ENCODE measurements at places on chromosomes 2 and 18. TPM values are rescaled to one million over a fixed set of nuclear protein-coding genes. Genes with fewer than 3 reads are reported as not detected.

DNA sequence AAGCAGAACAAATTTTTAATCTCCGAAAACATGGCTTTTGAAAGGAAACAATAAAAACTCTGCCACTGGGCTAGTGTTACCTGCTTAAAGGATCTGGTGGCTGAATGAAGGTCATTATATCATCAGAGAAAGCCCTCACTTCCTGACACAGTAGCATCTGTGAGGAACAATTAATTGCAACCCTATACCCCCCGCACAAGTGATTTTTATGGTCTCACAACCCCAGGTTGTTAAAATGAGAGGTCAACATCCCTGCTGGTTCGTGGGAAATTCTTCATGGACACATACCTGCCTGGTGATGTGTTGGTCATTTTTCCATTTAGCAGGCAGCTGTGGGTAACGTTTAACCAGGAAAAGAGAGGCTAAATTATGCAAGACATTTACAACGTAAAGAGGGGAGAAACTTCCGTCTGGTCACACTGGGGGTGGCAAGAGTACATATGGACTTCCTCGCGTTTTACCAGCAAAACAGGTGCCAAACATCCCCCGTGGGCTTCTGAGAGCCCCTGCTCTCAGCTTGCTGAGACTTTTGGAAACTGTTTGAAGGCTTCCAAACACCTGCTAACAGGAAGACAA, 29.2 kb downstream of the NIFK start:
- H3K36me3 ChIP-seq: no peaks in the 10 kb centered on the region
- H3K4me3 ChIP-seq: no peak overlapping the region
- DNase-seq: peak; percentile 17
- H3K4me1 ChIP-seq: peaks cover 13% of the 10 kb centered on the region
- H3K27me3 ChIP-seq: no peaks in the 10 kb centered on the region

DNA sequence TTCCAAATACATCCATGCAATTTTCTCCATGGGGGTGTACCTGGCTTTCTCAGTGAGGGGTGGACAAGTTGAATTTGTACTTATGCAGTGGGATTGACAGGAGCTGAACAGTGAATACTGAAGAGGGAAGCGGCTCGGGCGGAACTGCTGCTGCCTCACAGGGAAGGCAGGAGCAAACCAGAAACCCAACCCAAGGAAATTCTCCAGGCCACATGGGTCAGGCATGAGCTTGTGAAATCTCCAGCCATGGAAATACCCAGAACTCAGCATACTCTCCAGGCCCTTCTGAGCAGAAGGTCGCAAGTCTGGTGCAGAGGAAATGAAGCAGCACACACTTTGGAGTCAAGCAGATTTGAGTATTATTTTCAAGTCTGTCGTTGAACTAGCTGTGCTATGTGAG, 26.5 kb upstream of the INO80C start:
- H3K4me1 ChIP-seq: no peaks in the 10 kb centered on the region
- no peaks in the 10 kb centered on the region for H3K36me3 ChIP-seq
- no peak overlapping the region for H3K4me3 ChIP-seq
- H3K27me3 ChIP-seq: no peaks in the 10 kb centered on the region
- DNase-seq: no peak

- H3K27ac ChIP-seq: no peak overlapping the region
- peaks cover 28% of the 10 kb centered on the region for H3K4me1 ChIP-seq
- no peak overlapping the region for H3K4me3 ChIP-seq
- peaks cover 1% of the 10 kb centered on the region for H3K36me3 ChIP-seq
- peak; percentile 52 for DNase-seq
- no peaks in the 10 kb centered on the region for H3K27me3 ChIP-seq
These were observed 50.3 kb downstream of the ACTR2 start for GRCh38 chr2:65277791-65278483.

GRCh38 chr18:78230911-78231310, 748.7 kb upstream of the SALL3 start:
- DNase-seq: no peak
- H3K36me3 ChIP-seq: no peaks in the 10 kb centered on the region
- no peaks in the 10 kb centered on the region for H3K27me3 ChIP-seq
- no peak overlapping the region for H3K4me3 ChIP-seq

Gene GALNT14
- total RNA-seq: 2.1 TPM

DNA sequence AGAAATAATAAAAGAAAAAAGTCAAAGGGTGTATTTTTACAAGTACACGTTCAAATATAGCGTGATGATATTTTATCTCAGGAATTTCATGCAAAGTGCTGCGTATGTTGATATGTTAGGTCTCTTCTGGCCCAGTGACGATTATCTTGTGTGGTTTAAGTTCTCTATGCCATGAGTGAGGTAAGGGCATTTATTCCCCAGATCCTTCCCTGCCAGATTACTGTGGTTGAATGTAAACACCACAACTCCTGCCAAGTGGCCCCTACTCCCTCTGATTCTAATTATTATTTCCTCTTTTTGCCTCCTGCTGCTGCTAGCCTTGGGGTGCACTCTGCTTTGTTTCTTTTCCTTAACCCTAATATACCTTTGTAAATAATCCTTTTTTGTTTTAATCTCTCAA, 12.2 kb downstream of the SCN2A start:
- H3K4me3 ChIP-seq: no peak overlapping the region
- no peaks in the 10 kb centered on the region for H3K36me3 ChIP-seq
- DNase-seq: no peak
- no peaks in the 10 kb centered on the region for H3K4me1 ChIP-seq

Gene SMYD1
- total RNA-seq: not detected

DNA sequence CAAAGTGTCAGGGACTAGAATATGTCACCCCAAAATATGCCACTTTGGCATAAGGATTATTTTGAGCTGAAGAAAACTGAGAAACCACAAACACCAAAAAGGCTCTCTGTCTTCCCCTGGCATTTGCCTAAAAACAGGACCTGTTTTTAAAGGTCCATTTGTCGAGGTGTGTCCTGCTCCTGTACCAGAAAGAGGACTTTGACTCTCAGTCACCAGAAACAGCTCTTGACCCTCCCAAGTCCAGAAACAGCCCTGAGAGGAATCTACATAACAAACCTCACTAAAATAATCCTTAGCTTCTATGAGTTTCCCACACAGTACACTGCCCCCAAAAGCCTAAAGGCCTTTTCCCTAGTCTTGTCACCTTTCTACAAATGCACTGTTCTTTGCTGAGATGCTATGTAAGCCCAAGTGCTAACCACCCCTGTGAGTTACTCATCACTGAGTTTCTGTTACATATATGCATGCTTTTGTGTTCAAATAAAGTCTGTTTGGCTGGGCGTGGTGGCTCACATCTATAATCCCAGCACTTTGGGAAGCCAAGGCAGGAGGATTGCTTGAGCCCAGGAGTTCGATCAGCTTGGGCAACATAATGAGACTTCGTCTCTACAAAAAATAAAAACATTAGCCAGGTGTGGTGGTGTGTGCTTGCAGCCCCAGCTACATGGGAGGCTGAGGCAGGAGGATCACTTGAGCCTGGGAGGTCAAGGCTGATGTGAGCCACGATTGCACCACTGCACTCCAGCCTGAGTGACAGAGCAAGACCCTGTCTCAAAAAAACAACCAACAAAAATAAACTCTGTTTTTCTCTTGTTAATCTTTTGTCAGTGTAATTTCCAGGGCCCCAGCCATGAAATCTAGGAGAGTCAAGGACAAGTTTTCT, 55.2 kb downstream of the RPL31 start:
- H3K27me3 ChIP-seq: no peaks in the 10 kb centered on the region
- no peaks in the 10 kb centered on the region for H3K36me3 ChIP-seq
- no peak overlapping the region for H3K27ac ChIP-seq
- H3K4me1 ChIP-seq: no peaks in the 10 kb centered on the region
- no peak for DNase-seq
- H3K4me3 ChIP-seq: no peak overlapping the region

DNA sequence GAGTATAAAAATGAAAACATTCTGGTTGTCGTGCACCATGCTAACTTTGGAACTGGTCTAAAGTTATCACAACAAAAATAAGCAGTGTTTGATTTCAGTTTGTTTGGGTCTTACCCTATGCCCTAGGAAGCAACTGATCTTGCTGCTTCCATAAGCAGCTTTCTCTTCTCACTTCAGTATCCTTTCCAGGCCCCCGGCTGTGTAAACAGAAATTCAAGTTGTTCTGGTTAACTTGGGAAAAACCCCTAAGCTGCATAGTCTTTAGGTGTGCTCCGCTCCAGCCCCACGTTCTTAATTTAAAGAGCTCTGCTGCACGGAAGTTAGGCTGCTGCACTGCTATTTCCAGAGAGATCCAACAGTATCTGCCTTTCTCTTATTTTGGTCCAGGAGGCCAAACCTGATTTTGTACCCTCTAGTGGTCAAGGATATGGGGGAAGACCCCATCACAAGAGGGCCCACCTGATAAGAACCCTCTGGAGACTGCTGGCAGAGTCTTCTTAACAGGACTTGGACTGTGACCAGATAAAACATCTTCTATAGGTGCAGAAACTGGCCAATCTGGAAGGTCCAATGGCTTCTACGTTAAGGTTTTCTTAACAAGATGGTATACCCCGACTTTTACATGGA, 69.1 kb downstream of the FEZ2 start:
- no peak for DNase-seq
- H3K4me3 ChIP-seq: no peak overlapping the region
- peaks cover 47% of the 10 kb centered on the region for H3K36me3 ChIP-seq
- H3K4me1 ChIP-seq: peaks cover 19% of the 10 kb centered on the region

Gene ASB18
- not detected for total RNA-seq

- no peaks in the 10 kb centered on the region for H3K4me1 ChIP-seq
- H3K27ac ChIP-seq: no peak overlapping the region
- DNase-seq: no peak
- no peaks in the 10 kb centered on the region for H3K27me3 ChIP-seq
- no peak overlapping the region for H3K4me3 ChIP-seq
These were observed 156.3 kb downstream of the ZNF516 start for GRCh38 chr18:76338619-76339245.

DNA sequence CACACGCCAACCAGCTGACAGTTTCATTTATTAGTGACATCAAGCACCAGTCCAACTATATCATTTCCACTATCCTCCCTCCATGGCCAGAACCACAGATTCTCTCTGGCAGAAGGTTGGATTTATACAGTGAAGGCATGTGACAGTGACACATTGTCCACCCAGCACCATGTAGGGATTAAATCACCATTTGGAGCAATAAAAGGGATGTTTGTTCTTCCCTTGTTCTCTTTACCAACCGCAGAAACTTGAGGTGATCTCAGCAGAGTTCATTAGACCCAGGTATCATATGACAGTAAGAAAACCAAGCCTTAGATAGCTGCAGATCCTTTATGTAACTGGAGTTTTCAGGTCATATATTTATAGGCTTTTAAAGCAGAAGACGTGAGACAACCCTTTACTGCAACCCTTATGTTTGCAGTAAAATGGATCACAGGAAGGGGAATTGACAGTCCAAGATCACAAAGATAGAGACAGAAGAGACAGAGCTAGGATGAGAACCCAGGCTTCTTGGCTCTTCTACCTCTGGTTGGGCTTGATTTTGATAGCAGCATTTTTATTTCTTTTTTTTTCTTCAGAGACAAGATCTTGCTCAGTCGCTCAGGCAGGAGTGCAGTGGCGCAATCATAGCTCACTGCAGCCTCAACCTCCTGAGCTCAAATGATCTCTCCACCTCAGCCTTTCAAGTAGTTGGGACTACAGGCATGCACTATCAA, 80.1 kb downstream of the XDH start:
- peak; percentile 65 for DNase-seq
- no peaks in the 10 kb centered on the region for H3K27me3 ChIP-seq
- no peaks in the 10 kb centered on the region for H3K36me3 ChIP-seq
- peaks cover 38% of the 10 kb centered on the region for H3K4me1 ChIP-seq
- H3K4me3 ChIP-seq: no peak overlapping the region
- H3K27ac ChIP-seq: no peak overlapping the region

DNA sequence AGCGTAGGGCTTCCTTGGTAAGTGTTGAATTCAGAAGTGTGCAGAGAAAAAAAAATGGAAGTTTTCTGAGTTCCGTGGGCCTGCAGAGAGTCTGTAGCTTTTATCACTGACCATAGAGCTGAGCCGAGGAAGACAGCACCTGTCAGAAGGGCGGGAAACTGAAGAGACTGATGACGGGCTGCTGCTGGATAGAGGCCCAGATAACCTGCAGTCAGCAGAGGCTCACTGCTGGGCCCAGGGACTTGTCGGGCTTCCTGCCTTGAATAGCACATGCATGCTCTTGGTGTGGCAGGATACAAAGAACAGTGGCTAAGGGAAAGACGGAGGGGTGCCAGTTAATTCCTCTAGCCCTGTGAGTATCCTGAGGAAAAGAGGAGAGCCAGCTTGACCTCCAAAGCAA, 166.4 kb downstream of the MGAT5 start:
- no peak overlapping the region for H3K27ac ChIP-seq
- H3K4me3 ChIP-seq: no peak overlapping the region
- H3K36me3 ChIP-seq: no peaks in the 10 kb centered on the region
- no peak for DNase-seq
- no peaks in the 10 kb centered on the region for H3K27me3 ChIP-seq

DNA sequence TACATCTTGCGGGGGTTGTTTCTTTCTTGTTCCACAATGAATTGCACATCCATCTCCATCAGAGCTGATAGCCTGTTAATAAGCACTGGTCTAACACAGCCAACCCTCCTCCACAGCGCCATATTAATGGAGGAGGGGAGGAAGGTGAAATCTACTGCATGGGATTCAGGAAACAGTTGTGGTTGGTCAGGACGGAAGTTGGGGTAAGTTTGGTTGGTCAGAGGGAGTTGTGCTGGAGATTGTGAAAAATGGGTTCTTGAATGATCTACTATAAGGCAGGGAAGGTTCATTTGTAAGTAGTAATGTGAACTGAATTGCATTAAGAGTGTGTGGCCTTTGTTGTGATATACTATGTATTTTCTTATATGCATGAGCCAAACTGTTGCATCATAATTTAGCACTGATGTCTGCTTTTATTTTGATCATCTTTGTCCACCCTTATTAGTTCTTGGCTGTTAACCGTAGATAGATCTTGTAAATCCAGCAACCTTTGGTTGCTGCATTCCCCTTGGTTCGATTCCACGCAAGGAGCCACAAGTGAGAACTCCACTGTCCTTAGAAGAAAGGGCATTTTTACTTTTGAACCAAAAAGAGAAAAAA, 150.6 kb upstream of the MAPRE2 start:
- no peaks in the 10 kb centered on the region for H3K4me1 ChIP-seq
- DNase-seq: no peak
- no peaks in the 10 kb centered on the region for H3K27me3 ChIP-seq
- H3K27ac ChIP-seq: no peak overlapping the region
- H3K36me3 ChIP-seq: no peaks in the 10 kb centered on the region
